Natural killer cell treated with Interleukin-12 subunit alpha and Interleukin-12 subunit beta and Interleukin-15 and Interleukin-18, amount 100 ng/mL, for 72 hours (primary cell): ENCODE measurements at places on chromosomes 4 and X. TPM values are rescaled to one million over a fixed set of nuclear protein-coding genes. Genes with fewer than 3 reads are reported as not detected.

The CYLC1 gene
- total RNA-seq = not detected

The SSX2B gene
- not detected for total RNA-seq

The GLUD2 gene
- 0.14 TPM for total RNA-seq

The AFF1 gene
- 43.2 TPM for total RNA-seq

The HSFX4 gene
- total RNA-seq = not detected

The FAAH2 gene
- 1.1 TPM for total RNA-seq

The SMIM43 gene
- total RNA-seq = not detected

The DCAF8L2 gene
- total RNA-seq = not detected

The RAB9B gene
- total RNA-seq = 0.22 TPM

The NR3C2 gene
- 2.4 TPM for total RNA-seq

The BMP3 gene
- not detected for total RNA-seq

The MAP3K15 gene
- total RNA-seq = not detected

The APLN gene
- total RNA-seq = not detected

The TMEM271 gene
- total RNA-seq = not detected

The FGFBP2 gene
- 12.4 TPM for total RNA-seq

The ARX gene
- total RNA-seq = not detected

The TEX13D gene
- not detected for total RNA-seq

The HERC5 gene
- 5.8 TPM for total RNA-seq

The TDO2 gene
- total RNA-seq = not detected

The ADAMTS3 gene
- not detected for total RNA-seq

The VCX3B gene
- not detected for total RNA-seq

The BEND4 gene
- total RNA-seq = 0.11 TPM

The RHOXF2B gene
- total RNA-seq = not detected

The DGAT2L6 gene
- not detected for total RNA-seq

The CACNA1F gene
- total RNA-seq = 0.14 TPM

The ELF4 gene
- 71.0 TPM for total RNA-seq

The ZFYVE28 gene
- total RNA-seq = 13.8 TPM

The CYSLTR1 gene
- total RNA-seq = 1.5 TPM

The LUZP4 gene
- total RNA-seq = not detected

The HTRA3 gene
- not detected for total RNA-seq

The SCRG1 gene
- not detected for total RNA-seq

The UGT2B17 gene
- not detected for total RNA-seq
